Stimulated activated CD8-positive, alpha-beta memory T cell treated with anti-CD3 and anti-CD28 coated beads, Interleukin-4, amount 100 ng/mL, for 48 hours (primary cell): ENCODE measurements at places on chromosomes 11 and 22.

DNA sequence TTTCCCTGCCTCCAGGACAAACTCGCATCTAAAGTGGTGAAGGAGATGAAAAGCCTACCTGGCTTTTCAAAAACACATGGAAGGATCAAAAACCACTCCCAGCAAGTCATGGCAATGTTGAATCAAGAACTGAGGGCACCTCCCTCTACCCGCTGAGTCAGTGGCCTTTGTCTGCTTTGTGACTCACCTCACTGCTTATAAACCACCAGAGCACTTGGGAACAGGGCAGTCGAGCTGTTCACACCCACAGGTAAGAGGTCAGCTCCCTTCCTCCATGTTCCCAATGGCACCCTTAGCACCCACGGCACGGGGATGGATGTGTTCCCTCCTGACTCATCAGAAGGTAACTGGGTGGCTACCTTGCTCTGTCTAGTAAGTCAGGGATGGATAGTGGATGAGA is 21.7 kb downstream of the TENM4 start:
- DNase-seq = no peak

DNA sequence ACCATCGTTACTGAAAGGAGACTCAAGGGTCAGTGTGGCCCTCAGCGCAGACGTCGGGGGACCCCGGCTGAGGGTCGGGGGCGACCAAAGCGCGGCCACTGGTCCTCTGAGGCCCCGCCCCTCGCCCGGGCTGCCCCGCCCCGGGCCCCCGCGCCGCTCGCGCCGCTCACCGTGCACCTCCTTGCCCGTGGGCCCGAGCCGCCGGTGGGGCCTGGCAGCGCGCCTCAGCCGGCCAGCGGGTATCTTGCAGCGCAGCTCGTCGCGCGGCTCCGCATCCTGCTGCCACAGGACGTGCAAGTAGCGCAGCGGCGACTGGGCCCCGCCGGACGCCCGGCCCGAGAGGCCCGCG is 419 bp downstream of the ANKRD54 start:
- peak; percentile 68 for DNase-seq

GRCh38 chr11:108472681-108473080 is 5.4 kb upstream of the C11orf65 start:
- DNase-seq = no peak

- no peak for DNase-seq
Measured at GRCh38 chr11:7250166-7250565, 1.5 kb upstream of the SYT9 start.

- DNase-seq = no peak
Measured at GRCh38 chr11:46437122-46437689, 45.6 kb upstream of the CHRM4 start.

- no peak for DNase-seq
Measured at GRCh38 chr22:43277987-43278601, 65.1 kb downstream of the SCUBE1 start.

DNA sequence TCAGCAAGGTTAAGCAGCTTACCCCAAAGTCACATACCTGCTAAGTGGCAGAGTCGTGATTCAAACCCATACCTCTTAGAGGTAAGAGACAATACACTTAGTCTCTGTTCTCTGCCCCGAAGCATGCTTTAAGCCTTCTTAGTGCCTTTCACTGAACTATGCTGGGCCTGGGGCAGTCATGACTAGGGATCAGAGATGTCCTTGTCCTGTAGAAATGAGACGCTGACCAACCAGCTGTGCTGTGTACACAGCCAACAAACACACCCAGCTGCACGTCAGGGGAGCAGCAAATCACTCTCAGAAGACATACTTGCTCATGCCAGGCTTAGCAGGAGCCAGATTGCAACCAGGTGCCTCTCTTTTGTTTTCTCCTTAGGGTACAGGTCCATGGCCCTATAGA is 255.7 kb downstream of the BUD13 start:
- no peak for DNase-seq
